Small intestine (tissue), 16 donors: ENCODE measurements at places on chromosomes 1 and 21.

- DNase-seq: no peak
These were observed 145.1 kb upstream of the EDN2 start for GRCh38 chr1:41629571-41629970.

DNA sequence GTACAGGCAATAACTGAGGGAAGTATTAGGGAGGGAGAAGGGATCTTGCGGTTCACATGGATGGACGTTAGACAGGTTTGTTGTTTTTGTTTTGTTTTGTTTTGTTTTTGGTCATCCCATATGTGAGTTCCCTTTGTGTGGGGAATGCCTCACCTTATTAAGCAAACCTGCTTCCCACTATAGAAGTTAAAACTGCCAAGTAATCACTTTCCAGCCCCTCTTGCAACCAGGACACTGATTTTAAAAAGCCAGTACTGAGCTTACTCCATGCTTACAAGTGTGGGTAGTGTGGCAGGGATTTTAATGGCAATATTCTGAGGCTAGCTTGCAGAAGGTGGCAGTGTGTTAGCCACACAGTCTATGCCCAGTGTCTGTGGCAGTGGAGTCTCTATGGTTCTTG, 26.5 kb downstream of the SPATA45 start:
- no peak for DNase-seq

DNA sequence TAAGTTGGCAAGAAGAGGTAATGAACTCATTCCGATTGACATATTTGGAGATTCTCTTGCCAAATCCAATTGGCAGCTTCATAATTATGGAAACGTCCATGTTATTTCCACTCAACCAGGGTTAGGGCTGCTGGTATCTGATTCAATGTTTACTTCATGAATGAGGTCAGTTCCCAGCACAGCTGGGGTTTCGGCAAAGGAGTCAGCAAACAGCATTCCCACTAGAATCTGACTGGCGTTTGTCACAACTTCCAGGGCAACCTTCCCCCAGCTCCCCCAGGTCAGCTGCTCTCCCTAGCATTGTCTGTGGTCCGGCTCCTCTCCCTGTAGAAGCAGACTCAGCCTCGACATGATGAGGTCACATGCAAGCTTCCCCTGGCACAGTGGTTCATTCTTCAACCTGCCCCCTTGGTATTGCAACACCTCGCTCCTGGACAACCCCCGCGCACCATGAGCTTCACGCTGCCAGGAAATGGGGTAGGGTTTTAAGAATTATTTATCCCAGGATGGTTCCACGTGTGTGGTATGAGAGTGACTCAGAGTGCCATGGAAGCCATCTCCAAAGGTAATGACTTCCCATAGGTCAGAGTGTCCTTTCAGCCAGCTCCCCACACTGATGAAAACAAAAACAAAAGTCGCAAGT, 100.7 kb upstream of the SLC25A33 start:
- peak; percentile 51 for DNase-seq

GRCh38 chr1:22380024-22380785, 71.4 kb upstream of the ZBTB40 start:
- no peak for DNase-seq

DNA sequence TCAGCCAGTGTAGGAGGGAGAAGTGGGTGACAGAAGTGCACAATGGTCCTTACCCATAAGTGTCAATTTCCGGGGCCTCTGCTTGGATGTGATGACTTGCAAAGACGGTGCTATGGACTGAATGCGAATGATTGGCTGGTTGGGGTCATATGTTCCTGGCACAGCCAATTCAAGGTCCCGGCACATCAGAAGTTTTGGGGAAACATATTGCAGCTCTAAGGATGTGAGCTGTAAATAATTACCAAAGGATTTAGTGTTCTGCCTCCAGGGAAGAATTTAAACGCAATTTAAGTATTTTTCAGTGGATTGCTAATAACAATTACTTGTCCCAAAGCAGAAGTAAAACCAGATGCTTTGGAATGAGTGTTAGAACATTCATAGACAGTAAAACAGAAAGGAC, 26.9 kb upstream of the EXOSC10 start:
- DNase-seq: no peak

GRCh38 chr1:3102641-3103040, 33.6 kb downstream of the PRDM16 start:
- DNase-seq: no peak

- no peak for DNase-seq
These were observed 68.5 kb downstream of the SLC37A1 start for GRCh38 chr21:42581993-42582786.

DNA sequence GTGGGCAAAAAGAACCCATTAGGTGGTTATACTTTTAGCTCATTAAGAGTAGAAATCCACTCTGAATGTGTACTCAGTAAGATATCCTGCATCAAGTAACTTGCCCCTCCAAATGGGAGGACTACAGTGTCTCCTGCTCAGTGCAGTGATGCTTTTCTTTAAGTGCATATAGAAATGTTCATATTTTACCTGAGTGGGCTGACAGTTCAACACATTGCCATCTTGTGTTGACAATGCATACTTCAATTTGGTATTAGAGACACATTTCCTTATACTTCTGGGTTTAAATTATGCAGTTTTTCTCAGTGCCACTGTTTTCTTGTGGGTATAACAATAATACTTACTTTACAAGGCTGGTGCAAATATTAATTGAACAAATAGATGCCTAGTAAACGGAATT, 318.6 kb upstream of the TMPRSS15 start:
- DNase-seq: no peak

DNA sequence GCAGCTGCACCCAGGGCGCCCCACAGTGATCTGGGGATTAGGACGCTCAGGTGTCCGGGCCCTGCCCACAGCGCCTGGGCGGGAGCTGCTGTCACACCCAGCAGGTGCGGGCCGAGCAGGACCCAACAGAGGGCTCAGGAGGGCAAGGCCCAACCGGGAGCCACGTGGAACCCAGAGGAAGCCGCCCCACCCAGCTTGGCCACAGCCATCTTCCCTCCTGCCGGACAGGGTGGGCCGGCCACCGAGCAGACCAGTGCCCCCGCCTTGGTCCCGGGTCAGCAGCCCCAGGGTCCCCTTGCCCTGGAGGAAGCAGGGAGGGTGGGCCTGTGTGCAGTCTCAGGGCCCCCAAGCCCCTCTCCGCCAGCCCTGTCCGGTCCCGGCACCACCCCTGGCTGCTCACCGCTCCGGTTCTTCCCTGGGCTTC, 6.3 kb upstream of the TTLL10 start:
- DNase-seq: peak; percentile 71

GRCh38 chr1:9059891-9060744, 9.3 kb downstream of the SLC2A5 start:
- no peak for DNase-seq

GRCh38 chr21:31750843-31751242, 18.9 kb upstream of the SCAF4 start:
- no peak for DNase-seq

DNA sequence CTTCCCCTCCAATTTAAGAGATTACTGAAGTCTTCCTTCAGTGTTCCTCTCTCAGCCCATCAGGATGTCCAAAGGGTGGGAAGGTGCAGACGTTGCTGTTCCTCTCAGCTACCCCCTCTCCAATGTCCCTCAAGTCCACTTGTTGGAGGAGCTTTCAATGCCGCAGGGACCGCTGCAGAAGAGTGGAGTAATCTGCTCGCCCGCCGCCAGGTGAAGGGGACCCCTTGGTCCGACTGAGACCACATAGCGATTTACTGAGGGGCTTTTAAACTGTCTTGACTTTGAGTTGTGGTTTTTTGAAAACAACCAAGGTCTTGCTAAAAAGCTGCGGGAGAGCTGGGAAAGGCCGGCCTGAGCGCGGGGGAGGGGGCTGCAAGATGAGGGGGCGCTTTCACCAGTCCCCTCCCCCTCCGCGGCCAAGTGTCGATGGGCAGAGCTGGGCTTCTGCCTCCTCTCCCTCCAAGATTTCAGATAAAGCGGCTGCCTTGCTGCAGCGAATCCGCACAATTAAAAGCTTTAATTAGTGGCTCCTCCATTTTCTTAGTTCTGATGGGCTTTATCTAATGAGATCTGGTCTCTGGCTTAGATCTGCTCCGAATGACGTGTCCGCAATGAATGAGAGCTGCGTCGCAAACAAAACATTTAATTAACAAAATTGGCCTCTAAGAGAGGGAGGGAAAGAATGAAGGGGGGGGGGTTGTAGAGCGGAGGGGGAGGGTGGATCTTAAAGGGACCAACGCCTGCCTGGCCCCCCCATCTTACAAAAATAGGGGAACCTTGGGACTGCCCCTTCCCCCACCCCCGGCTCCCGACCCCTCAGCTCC, 5.9 kb downstream of the LMO4 start:
- DNase-seq: peak; percentile 52

DNA sequence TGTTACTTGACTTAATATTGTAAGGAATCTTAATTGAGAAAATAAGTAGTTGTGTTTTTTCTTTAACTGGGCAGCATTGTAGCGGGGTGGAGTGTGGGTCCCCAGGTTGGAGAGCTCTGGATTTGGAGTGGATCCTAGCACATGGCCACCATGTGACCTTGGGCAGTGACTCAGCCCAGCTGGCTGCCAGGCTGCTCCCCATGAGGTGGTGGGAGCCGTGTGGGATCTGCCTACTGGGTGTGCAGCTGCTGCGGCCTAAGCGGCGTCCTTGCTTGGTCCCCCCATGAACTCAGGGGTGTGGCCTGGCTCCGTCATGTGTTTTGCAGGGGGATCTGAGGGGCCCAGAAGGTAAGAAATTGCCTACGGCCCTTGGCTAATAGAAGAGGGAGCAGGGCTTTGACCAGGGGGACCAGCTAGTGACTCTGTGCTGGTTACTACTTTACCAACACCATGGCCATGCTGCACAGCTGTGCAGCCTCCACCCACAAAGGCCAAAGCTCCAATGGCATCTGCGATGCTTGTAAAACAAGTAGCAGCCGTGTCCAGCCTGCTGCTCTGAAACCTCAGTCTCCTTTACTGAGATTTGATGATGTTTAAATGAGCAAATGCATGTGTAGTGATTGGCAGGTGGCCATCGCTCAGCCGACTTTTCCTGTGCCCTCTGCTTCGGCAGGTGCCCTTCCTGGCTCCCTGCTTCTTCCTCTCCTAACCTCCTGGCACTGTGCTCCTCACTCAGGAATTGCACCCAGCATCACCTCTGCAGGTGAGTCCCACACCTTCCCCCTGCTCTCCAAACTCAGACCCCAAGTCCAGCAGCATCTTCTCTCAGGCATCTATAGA, 68.3 kb downstream of the ADARB1 start:
- DNase-seq: no peak

DNA sequence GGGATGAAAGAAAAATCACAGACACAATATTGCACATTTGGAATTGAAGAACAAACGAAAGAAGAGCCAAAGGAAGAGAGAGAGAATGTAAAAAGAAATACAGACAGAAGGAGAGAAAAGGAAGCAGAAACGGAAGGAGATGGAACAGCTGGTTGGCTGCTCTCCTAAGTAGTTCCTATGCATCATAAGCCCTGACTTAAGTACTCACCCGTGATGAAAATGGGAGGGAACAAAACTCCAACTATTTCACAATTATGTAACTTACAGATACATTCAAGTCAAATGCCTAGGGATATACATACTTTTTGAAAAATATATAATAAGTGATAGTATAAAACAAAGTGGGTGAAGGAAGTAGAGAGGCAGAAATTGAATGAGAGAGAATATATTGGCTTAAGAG, 88.5 kb downstream of the TTLL7 start:
- no peak for DNase-seq

DNA sequence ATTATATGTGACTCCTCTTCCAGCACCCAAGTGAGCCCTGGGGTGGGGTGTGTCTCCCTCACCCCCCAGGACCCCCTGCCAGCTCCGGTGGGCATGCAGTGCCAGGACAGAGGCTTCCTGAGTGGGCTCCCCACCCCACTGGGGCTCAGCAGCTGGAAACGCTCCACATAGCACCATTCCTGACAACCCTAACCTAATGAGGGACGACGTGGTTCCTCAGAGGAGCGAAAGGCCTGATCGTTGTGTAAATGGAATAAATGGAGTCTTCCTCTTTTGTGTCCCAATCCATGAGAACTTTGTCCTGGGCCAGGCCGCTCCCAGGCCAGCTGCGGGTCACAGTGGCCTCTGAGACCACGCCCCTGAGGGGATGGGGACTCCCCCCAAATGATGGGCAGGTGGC, 1.8 kb upstream of the TSPEAR start:
- no peak for DNase-seq

DNA sequence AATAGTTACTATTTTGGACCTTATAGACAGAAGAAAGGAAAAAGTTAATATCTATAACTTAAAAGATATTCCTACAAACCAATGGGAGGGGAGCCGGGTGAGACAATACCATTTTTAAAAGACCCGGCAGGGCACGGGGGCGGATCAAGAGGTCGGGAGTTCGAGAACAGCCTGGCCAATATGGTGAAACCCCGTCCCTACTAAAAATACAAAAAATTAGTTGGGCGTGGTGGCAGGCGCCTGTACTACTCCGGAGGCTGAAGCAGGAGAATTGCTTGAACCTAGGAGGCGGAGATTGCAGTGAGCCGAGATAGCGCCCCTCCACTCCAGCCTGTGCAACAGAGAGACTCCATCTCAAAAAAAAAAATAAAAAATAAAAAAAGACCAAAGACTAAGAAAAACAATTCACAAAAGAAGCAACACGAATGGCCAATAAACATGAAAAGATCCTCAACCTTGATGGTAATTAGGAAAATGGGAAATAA, 1.2 kb upstream of the PSMB2 start:
- no peak for DNase-seq

GRCh38 chr1:51285055-51285454, 45.3 kb downstream of the TTC39A start:
- no peak for DNase-seq

GRCh38 chr1:112528076-112528475, 19.3 kb downstream of the WNT2B start:
- no peak for DNase-seq

DNA sequence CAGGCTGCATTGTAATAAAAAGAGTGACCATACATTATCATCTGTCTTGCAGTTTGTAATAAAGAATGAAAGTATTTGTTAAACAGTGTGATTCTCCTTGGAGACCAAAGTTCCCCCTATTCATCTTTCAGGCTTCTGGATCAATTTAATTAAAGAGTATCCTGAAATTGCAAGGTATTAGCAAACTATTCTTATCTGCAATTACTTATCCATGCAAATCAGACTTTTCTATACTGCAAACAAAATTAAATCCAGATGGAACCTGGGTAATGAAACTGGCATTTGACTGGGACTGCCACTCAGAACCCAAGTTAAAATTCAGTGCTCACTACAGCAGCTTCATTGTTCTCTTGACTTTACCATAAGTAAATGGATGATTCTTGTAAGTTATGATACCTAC, 37.1 kb downstream of the JAK1 start:
- no peak for DNase-seq
